ENCODE measurements at places on chromosomes 7 and 10.

- DNase-seq: no peak
Measured at GRCh38 chr10:1209355-1209979, 153.3 kb downstream of the WDR37 start.

- DNase-seq: no peak
Measured at GRCh38 chr10:128027306-128027705, 98.9 kb downstream of the MKI67 start.

DNA sequence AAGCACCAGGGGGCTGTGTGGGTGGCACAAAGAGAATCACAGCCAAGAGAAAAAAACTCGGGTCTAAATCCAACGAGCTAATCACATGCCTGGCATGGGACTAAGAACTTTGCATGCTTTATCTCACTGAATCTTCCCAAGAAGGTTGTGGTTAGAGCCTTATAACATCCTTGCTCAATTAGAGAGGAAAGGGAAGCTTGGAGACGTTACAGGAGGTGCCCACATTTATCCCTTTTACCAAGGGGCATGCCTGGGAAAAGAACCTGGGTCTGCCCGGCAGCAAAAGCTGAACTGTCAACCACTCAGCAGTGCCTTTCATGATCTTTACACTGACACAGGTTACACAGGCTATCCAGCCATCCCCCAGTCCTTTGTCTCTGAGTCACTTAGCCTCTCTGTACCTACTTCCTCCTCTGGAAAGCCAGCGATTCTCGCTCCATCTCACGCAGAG, 190.1 kb downstream of the PRPF18 start:
- no peak for DNase-seq

DNA sequence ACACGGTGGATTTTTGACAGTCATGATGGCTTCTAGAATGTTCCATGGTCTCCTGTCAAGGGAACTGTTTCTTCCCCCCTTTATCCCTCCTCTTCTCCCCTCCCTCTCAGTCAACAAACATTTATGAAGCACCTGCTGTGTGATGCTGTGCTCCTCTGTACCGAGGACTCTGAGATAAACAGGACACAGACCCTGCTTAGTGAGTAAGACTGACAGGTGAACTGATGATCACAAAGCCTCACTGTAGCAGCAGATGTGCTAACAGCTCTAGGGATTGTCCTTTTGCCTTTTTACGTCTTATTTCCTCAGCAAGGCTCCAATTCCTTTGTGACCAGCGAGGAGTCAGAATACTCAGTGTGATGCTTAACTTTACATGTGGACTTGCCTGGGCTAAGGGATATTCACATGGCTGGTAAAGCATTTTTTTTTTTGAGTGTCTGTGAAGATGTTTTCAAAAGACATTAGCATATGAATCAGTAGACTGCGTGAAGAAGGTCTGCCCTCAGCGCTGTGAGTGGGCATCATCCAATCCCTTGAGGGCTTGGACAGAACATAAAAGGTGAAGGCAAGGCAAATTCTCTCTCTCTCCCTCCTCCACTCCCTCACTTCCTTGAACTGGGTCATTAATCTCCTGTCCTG, 170.1 kb downstream of the ADRA2A start:
- DNase-seq: no peak

- DNase-seq: no peak
Measured at GRCh38 chr7:101146-102046, 91.0 kb upstream of the FAM20C start.

- DNase-seq: no peak
Measured at GRCh38 chr10:51080311-51081006, 6.2 kb downstream of the PRKG1 start.
